Activated CD4-positive, alpha-beta T cell treated with anti-CD3 and anti-CD28 coated beads for 36 hours (primary cell): ENCODE measurements at places on chromosomes 5 and 9. TPM values are rescaled to one million over a fixed set of nuclear protein-coding genes. Genes with fewer than 3 reads are reported as not detected.

Gene ARHGEF39
- 23.1 TPM for total RNA-seq

GRCh38 chr5:154712518-154713437 lies 42.4 kb upstream of the LARP1 start:
- H3K27ac ChIP-seq, result no peak overlapping the region
- peaks cover 5% of the 10 kb centered on the region for H3K4me1 ChIP-seq
- DNase-seq, result no peak
- H3K27me3 ChIP-seq, result no peaks in the 10 kb centered on the region

- DNase-seq, result no peak
- H3K27me3 ChIP-seq, result no peaks in the 10 kb centered on the region
- no peak overlapping the region for H3K4me3 ChIP-seq
- H3K4me1 ChIP-seq, result peaks cover 21% of the 10 kb centered on the region
Measured at GRCh38 chr5:87074072-87074471, 193.6 kb upstream of the RASA1 start.

GRCh38 chr5:68456756-68457217 lies 241.2 kb downstream of the PIK3R1 start:
- H3K27ac ChIP-seq, result no peak overlapping the region
- H3K4me3 ChIP-seq, result no peak overlapping the region
- no peaks in the 10 kb centered on the region for H3K36me3 ChIP-seq
- DNase-seq, result no peak

Gene GNE
- total RNA-seq, result 19.0 TPM

- H3K4me1 ChIP-seq, result peaks cover 3% of the 10 kb centered on the region
- H3K4me3 ChIP-seq, result no peak overlapping the region
- H3K27me3 ChIP-seq, result peaks cover 51% of the 10 kb centered on the region
- no peak overlapping the region for H3K27ac ChIP-seq
Measured at GRCh38 chr5:140035881-140036280, 7.2 kb downstream of the NRG2 start.

DNA sequence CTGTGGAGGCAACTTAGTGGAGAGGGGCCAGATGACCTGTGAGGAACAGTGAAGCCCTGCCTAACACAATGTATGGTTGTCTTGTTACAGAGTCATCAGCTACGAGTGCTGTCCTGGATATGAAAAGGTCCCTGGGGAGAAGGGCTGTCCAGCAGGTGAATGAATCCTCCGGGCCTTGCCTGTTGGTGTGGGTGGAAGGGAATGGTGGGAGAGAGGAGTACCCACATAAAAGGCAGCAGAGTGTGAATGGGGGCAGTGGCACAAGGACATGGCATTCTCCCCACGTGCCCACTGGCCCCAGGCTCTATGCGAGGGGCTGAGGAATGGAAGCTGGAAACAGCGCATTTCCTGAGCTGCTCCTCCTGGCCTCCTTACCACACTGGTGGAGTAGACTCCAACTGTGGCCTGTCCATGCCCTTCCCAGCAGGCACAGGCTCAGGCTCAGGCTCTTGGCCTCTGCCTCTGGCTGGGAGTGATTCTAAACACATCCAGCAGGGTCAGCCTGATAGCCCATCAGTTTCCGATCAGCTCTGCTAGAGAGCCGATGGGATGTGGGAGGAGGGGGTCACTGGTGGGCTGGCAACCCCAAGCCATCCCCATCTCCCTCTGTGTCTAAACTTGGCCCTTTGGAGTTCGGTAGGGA lies 15.3 kb downstream of the TGFBI start:
- no peak overlapping the region for H3K4me3 ChIP-seq
- H3K4me1 ChIP-seq, result peaks cover 11% of the 10 kb centered on the region
- H3K27me3 ChIP-seq, result no peaks in the 10 kb centered on the region
- DNase-seq, result no peak
- H3K36me3 ChIP-seq, result no peaks in the 10 kb centered on the region

DNA sequence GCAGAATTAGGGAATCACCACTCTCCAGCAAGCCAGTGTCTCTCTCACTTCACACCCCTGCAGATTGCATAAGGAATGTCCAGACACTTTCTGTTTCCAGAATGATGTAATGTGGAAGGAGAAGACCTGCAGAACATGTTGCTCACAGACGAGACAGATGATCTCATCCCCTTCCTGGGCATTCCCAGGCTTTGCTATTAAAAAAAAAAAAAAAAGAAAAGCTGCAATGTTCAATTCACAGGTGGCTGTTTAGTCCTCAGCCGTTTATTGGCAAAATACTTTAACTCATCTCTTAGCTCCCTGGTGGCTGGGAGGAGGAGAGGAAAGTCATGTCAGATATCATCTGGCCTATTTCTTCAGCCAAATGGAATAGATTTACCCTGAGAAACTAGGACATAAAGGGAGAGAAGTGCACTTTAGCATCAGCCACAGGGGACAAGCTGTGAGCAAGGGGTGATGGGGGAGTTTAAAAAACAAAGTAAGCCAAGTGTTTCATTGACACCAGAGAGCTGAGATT lies 95.9 kb upstream of the TNC start:
- DNase-seq, result no peak
- H3K27ac ChIP-seq, result no peak overlapping the region
- H3K4me1 ChIP-seq, result peaks cover 10% of the 10 kb centered on the region
- peaks cover 29% of the 10 kb centered on the region for H3K27me3 ChIP-seq

Gene DOCK2
- total RNA-seq, result 189 TPM

Gene PCDHGB6
- total RNA-seq, result not detected

Gene STKLD1
- 0.40 TPM for total RNA-seq

GRCh38 chr9:72462340-72462739 lies 59.1 kb upstream of the TMC1 start:
- no peak for DNase-seq
- peaks cover 4% of the 10 kb centered on the region for H3K27me3 ChIP-seq
- no peaks in the 10 kb centered on the region for H3K36me3 ChIP-seq
- H3K4me3 ChIP-seq, result no peak overlapping the region
- H3K27ac ChIP-seq, result no peak overlapping the region

- no peak overlapping the region for H3K27ac ChIP-seq
- H3K4me3 ChIP-seq, result no peak overlapping the region
- H3K36me3 ChIP-seq, result no peaks in the 10 kb centered on the region
- no peaks in the 10 kb centered on the region for H3K4me1 ChIP-seq
- DNase-seq, result no peak
Measured at GRCh38 chr9:124844291-124844690, 9.0 kb upstream of the WDR38 start.

GRCh38 chr5:161412792-161413191 lies 133.7 kb downstream of the GABRB2 start:
- no peak overlapping the region for H3K4me3 ChIP-seq
- no peak for DNase-seq
- no peaks in the 10 kb centered on the region for H3K27me3 ChIP-seq
- H3K36me3 ChIP-seq, result no peaks in the 10 kb centered on the region
- H3K4me1 ChIP-seq, result no peaks in the 10 kb centered on the region

Gene CCL28
- 13.9 TPM for total RNA-seq

DNA sequence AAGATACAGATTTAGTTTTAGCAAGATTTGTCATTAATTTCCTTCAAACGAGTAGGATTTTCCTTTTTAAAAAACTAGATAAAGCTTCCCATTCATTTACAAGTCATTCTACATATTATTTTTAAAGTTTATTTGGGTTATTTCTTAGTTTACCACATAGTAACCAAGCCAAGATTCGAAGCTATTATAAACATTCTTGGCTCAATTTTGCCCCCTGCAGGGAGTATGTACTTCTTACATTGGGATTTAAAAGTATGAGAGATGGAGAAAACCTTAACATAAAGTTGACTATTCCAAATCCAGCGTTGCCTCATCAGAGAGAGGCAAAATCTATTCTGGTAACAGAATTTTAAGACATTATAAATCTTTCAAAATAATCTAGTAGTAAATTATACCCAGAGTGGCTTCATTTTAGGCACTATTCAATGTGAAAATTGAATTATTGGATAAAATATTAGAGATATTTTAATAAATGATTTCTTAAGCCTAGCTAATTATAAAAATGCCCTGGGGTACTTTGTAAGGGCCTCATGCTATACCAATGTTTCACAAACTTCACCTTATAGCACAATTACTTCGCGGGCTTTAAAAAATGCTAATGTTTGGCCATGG lies 39.1 kb downstream of the FBN2 start:
- H3K27me3 ChIP-seq, result no peaks in the 10 kb centered on the region
- no peak for DNase-seq
- H3K36me3 ChIP-seq, result no peaks in the 10 kb centered on the region
- H3K4me1 ChIP-seq, result no peaks in the 10 kb centered on the region
- H3K27ac ChIP-seq, result no peak overlapping the region

- H3K4me3 ChIP-seq, result no peak overlapping the region
- no peaks in the 10 kb centered on the region for H3K4me1 ChIP-seq
- H3K27me3 ChIP-seq, result no peaks in the 10 kb centered on the region
Measured at GRCh38 chr9:80326105-80326504, 754.3 kb downstream of the TLE4 start.

DNA sequence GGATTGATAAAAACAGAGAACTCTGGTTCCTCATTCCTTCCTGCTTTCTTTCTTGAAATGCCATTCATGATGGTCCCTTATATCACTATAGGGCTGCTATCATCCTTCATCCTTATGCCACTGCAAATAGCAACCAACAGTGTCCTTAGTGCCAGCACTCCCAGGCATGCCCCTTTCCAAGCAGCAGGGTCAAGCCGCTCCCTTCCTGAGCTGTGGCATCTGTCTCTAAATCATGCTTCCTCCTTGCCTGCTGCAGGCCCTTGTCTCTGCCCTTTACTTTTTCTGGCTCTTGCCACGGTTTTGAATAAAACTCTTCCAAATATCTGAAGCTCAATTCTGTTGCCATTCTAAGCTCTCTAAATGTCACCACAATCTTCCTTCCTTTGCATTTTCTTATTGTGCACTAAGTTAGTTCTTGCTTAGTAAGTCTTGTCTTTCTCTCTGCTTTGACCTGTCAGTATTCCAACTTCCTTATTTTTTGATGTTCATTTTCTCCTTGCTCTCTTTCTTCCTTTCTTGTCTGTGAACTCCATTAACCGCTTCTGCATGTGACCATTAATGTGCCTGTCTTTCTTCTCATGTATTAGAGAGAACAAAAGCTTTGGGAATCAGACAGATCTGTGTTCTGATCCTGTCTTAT lies 19.9 kb downstream of the TLR4 start:
- no peak overlapping the region for H3K4me3 ChIP-seq
- no peak for DNase-seq
- no peaks in the 10 kb centered on the region for H3K36me3 ChIP-seq
- no peaks in the 10 kb centered on the region for H3K4me1 ChIP-seq
- H3K27ac ChIP-seq, result no peak overlapping the region
- H3K27me3 ChIP-seq, result peaks cover 10% of the 10 kb centered on the region

Gene WNK2
- 4.6 TPM for total RNA-seq

GRCh38 chr9:137041124-137041523 lies 4.9 kb downstream of the NPDC1 start:
- no peak overlapping the region for H3K27ac ChIP-seq
- no peaks in the 10 kb centered on the region for H3K36me3 ChIP-seq
- H3K4me3 ChIP-seq, result no peak overlapping the region
- peaks cover 6% of the 10 kb centered on the region for H3K4me1 ChIP-seq

Gene ZNF366
- not detected for total RNA-seq

- no peak overlapping the region for H3K4me3 ChIP-seq
- H3K36me3 ChIP-seq, result peaks cover 44% of the 10 kb centered on the region
- DNase-seq, result no peak
- H3K27ac ChIP-seq, result no peak overlapping the region
- no peaks in the 10 kb centered on the region for H3K27me3 ChIP-seq
Measured at GRCh38 chr9:135817951-135818717, 89.2 kb downstream of the CAMSAP1 start.

- H3K36me3 ChIP-seq, result no peaks in the 10 kb centered on the region
- peaks cover 16% of the 10 kb centered on the region for H3K27me3 ChIP-seq
- no peak overlapping the region for H3K4me3 ChIP-seq
Measured at GRCh38 chr5:112195924-112196323, 223.2 kb downstream of the EPB41L4A start.

Gene ADAMTS12
- not detected for total RNA-seq

DNA sequence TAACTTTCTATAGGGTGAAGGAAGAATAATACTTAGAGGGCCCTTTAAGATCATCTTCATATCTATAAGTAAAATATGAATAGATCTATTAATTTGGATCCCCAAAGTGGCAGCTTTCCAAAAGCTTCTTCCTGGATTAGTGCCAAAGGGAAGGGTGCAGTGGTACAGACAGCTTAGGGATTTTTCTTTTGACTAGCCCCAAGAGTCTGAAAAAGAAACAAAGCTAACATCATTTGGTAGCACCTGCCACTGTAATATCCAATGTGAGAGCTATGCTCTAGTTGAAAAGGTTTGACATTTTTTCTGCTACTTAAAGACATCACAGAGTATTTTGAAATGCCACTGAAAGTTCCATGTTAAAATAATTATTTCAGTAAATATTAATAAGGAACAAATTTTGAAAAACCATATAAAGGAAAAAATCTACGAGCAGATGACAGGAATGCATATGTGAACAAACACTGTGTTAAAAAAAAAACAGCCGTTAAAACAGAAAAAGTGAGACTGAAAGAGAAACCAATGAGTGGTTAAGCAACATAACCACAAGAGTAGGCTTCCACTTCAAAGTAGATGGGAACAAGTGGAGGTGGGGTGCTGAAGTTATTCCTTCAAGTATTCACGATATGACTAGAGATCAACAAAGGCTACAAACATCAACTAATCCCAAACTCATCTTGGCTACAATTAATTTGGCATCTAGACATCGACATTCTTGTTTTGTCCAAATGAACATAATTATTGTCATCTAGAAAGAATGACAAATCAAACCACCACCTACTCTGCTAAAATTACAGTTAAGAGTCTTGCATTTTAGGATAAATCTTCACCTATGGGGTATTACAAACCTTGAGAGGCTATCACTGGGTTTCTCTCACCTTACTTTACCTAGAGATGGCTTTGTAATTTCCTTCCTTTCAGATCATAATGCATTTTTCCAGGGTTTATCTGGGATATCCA lies 137.5 kb downstream of the CPLANE1 start:
- peak overlapping the region; percentile 65 for H3K27ac ChIP-seq
- peak overlapping the region; percentile 24 for H3K4me3 ChIP-seq
- H3K4me1 ChIP-seq, result peaks cover 35% of the 10 kb centered on the region
- peaks cover 11% of the 10 kb centered on the region for H3K27me3 ChIP-seq

Gene C9orf50
- not detected for total RNA-seq

Gene PTGS1
- total RNA-seq, result 0.09 TPM

GRCh38 chr5:111676926-111677415 lies 80.0 kb downstream of the NREP start:
- no peak overlapping the region for H3K27ac ChIP-seq
- no peak for DNase-seq
- peaks cover 2% of the 10 kb centered on the region for H3K27me3 ChIP-seq
- no peaks in the 10 kb centered on the region for H3K36me3 ChIP-seq

Gene FCN1
- total RNA-seq, result not detected

Gene MAP1B
- total RNA-seq, result 0.16 TPM

Gene INSL4
- total RNA-seq, result not detected
